ENCODE measurements at places on chromosomes 11 and 22. TPM values are rescaled to one million over a fixed set of nuclear protein-coding genes. Genes with fewer than 3 reads are reported as not detected.

OR8D4 gene
- total RNA-seq: 0.30 TPM

CYTH4 gene
- 13.2 TPM for total RNA-seq

KRTAP5-7 gene
- 0.89 TPM for total RNA-seq

TMEM121B gene
- total RNA-seq: 0.39 TPM

C22orf23 gene
- 0.20 TPM for total RNA-seq

PARVB gene
- total RNA-seq: 6.6 TPM

MRGPRE gene
- not detected for total RNA-seq

OR8G5 gene
- total RNA-seq: not detected

INPPL1 gene
- total RNA-seq: 37.7 TPM

FAM227A gene
- 3.2 TPM for total RNA-seq

OR51I1 gene
- total RNA-seq: 0.59 TPM

DEFB131B gene
- not detected for total RNA-seq

DNA sequence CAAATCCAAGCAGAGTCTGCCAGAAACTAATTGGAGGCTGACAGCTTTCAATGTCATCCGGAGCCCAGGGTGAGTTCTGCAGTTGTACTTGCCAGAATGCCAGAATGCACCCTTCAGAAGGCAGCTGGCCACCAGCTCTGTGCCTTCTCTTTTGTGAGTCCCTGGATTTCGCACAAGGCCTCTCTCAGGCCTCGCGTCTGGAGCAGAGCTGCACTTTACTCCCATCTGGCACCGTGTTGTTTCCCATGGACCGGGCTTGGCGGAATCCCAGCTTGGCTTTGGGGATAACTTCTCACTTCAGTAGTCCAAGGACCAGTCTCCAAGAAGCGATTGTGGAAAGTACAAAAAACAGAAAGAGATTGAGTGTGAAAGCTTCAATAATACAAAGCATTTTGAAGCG lies 451.3 kb upstream of the KIRREL3 start:
- no peak for DNase-seq

DNA sequence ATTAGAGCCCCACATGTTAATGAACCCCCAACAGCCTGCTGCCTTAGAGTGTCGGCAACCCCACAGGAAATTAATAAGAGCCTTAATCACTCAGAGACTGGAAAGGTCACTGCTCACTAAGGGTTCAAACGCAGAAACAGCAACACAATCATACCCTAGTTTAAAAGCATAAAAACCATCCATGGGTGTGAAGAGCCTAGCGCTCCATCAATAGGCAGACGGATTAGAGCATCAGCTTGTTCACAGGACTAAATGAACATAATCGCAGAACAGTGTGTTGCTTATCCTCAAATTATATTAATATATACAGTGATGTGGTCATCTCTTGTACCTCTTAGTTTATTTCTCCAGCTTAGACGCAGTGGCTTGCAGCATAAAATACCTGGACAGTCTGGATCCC lies 720.7 kb downstream of the OPCML start:
- DNase-seq: no peak

- peak; percentile 64 for DNase-seq
Observed at GRCh38 chr11:112318184-112318591, 57.5 kb upstream of the PLET1 start.

- DNase-seq: no peak
Observed at GRCh38 chr11:23315286-23315685, 455.0 kb upstream of the CCDC179 start.

DNA sequence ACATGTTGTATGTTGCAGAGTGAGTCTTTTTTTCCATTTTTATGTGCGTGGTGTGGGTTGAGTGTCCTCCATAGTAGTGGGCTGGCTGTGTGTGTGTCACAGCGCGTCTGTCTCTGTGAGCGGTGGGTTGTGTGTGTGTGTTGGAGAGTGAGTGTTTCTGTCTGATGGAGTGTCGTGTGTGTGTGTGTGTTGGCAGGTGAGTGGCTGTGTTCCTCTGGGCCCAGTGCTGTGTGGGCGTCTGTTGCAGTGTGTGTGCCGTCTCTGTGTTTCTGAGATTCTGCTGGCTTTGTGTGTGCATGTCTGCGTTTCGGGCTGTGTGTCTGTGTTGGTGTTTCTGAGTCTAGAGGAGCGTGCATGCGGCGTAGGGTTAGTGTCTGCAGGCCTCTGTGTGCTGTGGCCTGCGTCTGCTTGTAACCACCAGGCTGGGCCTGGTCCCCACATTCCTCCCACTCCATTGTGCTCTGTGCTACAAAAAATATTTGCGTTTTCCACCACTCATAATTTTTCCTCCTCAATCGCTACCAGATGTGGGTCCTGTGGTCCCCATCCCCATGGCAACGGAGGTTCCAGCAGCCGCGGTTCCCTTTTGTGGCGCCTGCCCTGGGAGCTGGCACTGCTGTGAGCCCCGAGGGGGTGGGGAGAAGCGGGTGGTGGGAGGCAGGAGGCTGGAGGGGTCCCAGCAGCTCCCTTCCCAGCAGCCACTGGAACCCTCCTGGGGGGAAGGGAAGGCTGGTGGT lies 15.2 kb downstream of the SCARF2 start:
- DNase-seq: peak; percentile 92

DNA sequence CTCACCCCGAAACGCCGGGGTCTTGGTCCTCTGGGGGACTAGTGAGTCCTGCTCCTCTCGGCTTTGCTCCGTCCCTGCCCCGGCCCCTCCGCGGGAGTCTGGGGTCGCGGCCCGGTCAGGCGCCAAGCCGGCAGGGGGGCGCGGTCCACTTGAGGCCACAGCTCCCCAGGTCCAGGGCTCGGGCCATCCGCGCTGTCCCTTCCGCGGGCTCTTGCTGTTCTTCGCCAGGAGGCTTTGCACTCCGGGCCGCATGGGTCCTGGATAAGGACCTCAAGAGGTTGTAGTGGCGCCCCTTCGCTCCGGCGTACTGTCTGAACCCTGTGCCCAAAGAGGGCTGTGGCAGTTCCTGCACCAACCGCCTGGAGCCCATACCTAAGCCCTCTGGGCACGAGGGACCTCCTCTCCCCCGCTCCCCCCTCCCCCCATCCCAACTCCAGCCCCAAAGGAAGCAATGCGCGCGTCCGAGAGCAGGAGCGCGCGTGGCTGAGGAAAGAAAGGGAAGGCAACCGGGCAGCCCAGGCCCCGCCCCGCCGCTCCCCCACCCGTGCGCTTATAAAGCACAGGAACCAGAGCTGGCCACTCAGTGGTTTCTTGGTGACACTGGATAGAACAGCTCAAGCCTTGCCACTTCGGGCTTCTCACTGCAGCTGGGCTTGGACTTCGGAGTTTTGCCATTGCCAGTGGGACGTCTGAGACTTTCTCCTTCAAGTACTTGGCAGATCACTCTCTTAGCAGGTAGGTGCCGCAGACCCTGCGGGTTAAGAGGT lies at the start of gene ADM:
Gene ADM, plus strand, starts transcription at position 579 of the 767 bp plus-strand sequence. CDS start 628 bp downstream, outside the sequence.
- DNase-seq: peak; percentile 88

DNA sequence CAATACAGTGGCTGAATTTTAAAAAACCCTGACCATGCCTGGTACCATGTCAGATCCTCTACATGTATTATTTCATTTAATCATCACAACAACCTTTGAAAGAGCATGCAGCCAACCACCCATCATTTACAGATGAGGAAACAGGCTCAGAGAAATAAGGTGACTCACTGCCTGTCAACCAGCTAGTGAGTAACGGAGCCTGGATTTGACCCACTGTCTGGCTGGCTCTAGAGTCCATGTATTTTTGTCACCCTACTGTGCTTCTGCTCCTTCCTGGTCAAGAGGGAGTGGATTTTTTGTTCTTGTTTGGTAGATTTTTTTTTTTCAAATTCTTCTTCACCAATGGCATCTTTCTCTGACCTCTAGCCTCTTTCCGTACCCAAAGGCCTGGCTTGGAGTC lies 77.4 kb downstream of the CWC15 start:
- DNase-seq: no peak

GRCh38 chr11:88603091-88603867 lies 265.7 kb upstream of the CTSC start:
- DNase-seq: peak; percentile 89

DNA sequence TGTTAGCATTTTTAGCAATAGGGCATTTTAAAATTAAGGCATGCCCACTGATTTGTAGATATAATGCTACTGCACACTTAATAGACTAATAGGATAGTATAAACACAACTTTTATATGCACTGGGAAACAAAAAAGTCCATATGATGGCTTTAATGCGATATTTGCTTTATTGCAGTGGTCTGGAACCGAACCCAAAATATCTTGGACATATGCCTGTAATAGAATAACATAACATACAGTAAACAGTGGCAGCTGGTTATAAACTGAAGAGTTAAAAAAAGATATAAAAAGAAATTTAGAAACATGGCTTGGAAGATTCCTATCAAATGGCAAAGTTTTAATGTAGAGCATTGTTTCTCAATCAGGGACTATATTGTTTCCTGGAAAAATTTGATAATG lies 111.9 kb downstream of the KIF18A start:
- no peak for DNase-seq

- no peak for DNase-seq
Observed at GRCh38 chr22:22838148-22838786, 49.3 kb upstream of the IGLL5 start.

DNA sequence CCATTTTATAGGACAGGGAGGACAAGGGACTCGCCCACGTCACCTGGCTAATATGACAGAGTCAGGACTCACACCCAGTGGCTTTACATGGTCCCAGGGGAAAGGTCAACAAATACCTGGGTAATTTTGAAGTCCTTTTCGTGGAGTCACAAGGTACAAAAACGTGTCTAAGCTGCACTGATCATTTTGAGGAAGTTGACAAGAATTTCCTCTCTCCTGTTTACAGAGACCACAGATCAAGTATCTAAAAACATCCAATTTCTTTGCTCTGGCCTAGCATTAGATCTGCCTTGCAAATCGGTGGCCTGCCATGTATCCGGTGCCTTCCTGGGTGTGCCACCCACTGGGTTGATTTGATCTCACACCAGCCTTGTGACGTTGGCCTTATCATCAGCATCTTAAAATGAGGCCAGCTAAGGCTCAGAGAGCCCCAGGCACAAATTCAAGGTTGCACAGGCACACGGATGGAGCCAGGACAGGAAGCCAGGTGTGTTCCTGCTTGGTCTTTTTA lies 17.6 kb downstream of the GDPD5 start:
- DNase-seq: no peak

GRCh38 chr11:46345881-46346484 lies 1.3 kb upstream of the DGKZ start:
- DNase-seq: no peak

- DNase-seq: no peak
Observed at GRCh38 chr11:26011474-26011873, 320.5 kb upstream of the ANO3 start.

DNA sequence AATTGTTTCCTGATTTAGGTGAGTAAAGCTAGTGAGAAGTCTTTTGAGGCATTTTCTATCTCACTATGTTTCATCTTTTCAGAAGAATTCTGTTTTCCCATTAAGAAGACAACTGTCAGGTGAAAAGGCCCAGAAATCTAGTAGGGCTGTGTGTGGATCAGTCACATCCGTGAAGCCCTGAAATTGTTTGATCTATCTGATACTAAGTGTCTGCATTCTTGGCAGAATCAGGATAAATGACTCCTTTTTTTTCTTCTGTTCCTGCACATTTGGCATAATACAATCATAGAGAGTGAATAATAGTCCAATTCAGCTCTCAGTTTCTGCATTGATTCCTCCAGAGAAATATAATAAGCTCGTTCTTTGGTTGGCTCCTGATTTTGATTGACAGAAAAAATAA lies 208.3 kb downstream of the NAV2 start:
- no peak for DNase-seq

GRCh38 chr22:40392618-40393017 lies 22.2 kb downstream of the SGSM3 start:
- no peak for DNase-seq

GRCh38 chr11:68011051-68011943 lies 1.2 kb downstream of the ALDH3B1 start:
- DNase-seq: no peak

DNA sequence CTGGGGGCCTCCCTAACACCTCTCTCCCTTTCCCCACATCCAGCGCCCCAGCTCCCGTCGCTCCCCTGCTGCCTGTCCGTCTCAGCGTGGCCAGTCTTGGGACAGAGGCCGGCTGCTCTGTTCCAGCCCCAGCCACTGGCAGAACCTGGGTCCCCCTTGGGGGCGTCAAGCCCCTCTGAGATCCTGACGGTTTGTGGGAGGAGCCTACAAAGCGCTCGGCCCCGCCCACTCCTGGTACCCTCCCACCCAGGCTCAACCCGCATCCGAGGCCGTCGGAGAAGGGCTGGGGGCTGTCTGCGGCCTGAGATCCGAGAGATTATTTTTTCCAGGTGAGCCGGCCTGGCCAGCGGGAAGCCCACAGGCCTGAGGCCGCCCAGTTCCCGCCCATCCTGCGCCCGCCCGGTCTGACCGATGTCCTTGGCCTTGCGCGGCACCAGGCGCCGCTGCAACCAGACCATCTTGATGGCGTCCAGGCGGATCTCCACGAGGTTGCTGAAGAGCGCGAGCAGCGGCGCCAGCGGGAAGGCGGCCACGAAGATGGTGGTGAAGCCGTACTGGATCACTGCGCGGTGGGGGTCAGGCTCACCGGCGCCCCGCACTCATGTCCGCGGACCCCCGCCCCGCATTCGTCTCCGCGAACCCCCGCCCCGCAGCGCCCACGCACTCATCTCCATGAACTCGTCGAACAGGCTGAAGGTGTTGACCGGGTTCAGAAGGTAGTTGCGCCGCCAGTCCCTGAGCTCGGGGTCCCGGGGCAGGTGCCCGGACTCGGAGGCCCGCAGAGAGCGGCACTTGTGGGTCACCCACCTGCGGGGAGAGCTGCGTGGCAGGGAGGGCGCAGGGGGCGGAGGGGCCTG lies 5.5 kb upstream of the SIGIRR start:
- no peak for DNase-seq

DNA sequence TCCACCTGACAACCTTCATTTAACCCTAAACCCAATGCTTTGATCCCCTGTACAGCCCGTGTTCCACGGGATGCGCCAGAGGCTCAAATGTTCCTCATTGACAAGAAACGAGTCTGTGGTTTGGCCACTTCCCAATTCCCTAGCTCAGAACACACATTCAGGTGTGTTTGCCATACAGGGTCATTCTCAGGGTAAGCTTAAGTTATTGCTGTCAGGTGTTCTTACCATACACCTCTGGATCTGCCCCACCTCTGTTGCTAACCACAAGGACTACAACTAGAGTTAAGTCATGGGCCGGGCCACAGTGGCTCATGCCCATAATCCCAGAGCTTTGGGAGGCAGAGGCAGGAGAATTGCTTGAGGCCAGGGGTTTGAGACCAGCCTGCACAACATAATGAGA lies 45.6 kb upstream of the POLD3 start:
- no peak for DNase-seq

Data from skin of body (tissue), 3 donors.